ENCODE measurements at places on chromosomes 2 and 18.

GRCh38 chr2:10558281-10559030, 110.3 kb upstream of the ODC1 start:
- no peaks in the 10 kb centered on the region for H3K4me1 ChIP-seq
- H3K36me3 ChIP-seq, result no peaks in the 10 kb centered on the region
- H3K27ac ChIP-seq, result no peak overlapping the region
- no peak for DNase-seq

- no peaks in the 10 kb centered on the region for H3K27me3 ChIP-seq
- peaks cover 2% of the 10 kb centered on the region for H3K4me1 ChIP-seq
- DNase-seq, result no peak
- H3K36me3 ChIP-seq, result no peaks in the 10 kb centered on the region
- H3K27ac ChIP-seq, result no peak overlapping the region
- H3K4me3 ChIP-seq, result no peak overlapping the region
Observed at GRCh38 chr2:169464882-169465281, 14.4 kb upstream of the BBS5 start.

DNA sequence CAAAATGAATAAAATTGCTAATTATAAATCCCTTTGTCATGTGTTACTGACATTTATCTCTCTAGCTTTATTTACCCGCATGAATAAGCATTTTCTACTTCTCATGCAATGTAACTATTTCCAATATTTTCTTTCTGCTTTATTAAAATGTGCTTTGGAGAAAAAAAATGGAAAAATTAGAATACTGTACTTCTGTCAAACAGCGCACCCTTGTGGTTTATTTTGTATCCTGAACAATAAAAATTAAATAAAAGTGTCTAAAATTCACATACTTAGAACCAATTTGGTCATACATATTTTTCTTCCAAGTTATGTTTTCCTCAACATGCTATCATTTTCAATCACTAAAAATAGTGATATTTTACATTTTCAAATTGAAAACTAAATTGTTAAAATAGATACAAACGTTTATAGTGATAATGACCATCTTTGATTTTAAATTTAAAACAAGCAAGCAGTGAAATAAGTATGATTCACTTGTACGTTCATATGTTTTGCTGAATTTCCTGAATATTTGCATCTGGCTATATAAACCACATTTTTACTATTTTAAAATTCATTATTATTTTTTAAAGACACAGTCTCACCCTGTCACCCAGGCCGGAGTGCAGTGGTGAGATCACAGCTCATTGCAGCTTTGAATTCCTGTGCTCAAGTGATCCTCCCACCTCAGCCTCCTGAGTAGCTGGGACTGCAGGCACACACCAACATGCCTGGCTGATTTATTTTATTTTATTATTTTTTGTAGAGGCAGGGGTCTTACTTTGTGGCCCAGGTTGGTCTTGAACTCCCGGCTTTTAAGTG, 95.9 kb upstream of the GRB14 start:
- H3K27me3 ChIP-seq, result no peaks in the 10 kb centered on the region
- peaks cover 19% of the 10 kb centered on the region for H3K36me3 ChIP-seq
- H3K4me1 ChIP-seq, result peaks cover 21% of the 10 kb centered on the region
- H3K4me3 ChIP-seq, result no peak overlapping the region
- no peak for DNase-seq

- DNase-seq, result no peak
- peaks cover 7% of the 10 kb centered on the region for H3K4me1 ChIP-seq
- no peak overlapping the region for H3K4me3 ChIP-seq
Observed at GRCh38 chr2:220185766-220186305, 558.4 kb downstream of the SLC4A3 start.

GRCh38 chr2:168158586-168158985, 88.8 kb downstream of the STK39 start:
- DNase-seq, result no peak
- H3K27me3 ChIP-seq, result no peaks in the 10 kb centered on the region
- H3K4me1 ChIP-seq, result peaks cover 18% of the 10 kb centered on the region
- no peak overlapping the region for H3K27ac ChIP-seq
- peaks cover 23% of the 10 kb centered on the region for H3K36me3 ChIP-seq

DNA sequence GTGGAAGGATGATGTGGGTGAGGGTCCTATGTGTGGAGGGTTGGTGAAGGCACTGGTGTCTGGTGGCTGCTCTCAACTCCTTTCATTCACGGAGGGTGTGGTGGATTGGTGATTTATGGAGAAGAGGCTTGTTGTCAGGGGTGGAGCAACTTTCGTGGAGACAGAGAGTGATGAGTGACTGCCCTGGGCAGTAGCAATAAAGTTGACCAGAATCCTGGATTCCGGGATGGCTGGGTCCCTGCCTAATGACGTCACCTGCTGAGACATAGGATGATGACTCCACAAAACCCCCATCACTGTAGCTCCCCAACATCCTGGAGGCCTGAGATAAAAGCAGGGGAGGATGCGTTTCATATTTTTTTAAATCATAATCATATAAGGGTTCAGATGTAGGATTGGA, 193.0 kb downstream of the ACKR3 start:
- no peaks in the 10 kb centered on the region for H3K36me3 ChIP-seq
- H3K27me3 ChIP-seq, result no peaks in the 10 kb centered on the region
- DNase-seq, result no peak
- no peak overlapping the region for H3K4me3 ChIP-seq
- H3K4me1 ChIP-seq, result peaks cover 5% of the 10 kb centered on the region

DNA sequence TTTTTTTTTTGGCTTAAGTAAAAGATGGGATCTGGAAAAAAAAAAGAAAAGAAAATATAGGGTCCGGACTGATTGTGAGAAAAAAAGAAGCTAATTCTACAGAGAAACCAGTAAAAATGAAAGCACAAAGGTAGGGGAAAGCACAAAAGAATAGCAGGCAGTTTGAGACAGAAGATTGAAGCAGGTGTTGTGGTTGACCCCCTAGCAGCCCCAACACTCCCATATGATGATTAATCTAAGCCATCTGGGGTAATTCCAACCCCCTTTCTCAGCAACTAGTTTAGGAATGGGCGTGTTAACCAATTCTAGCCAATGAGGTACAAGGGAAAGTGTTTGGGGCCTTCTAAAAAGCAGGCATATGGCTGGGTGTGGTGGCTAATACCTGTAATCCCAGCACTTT, 77.0 kb downstream of the MBD2 start:
- no peak overlapping the region for H3K4me3 ChIP-seq
- H3K36me3 ChIP-seq, result 0 out of 2 replicates have a peak, but pooled peaks cover 5% of the 10 kb centered on the region
- no peak for DNase-seq
- H3K27me3 ChIP-seq, result no peaks in the 10 kb centered on the region
- H3K27ac ChIP-seq, result peak overlapping the region; percentile 95

- no peaks in the 10 kb centered on the region for H3K36me3 ChIP-seq
- DNase-seq, result no peak
- peaks cover 5% of the 10 kb centered on the region for H3K4me1 ChIP-seq
- no peak overlapping the region for H3K27ac ChIP-seq
- no peaks in the 10 kb centered on the region for H3K27me3 ChIP-seq
Observed at GRCh38 chr2:46252891-46253659, 44.1 kb upstream of the EPAS1 start.

GRCh38 chr18:9353596-9353995, 19.0 kb downstream of the TWSG1 start:
- peaks cover 5% of the 10 kb centered on the region for H3K4me1 ChIP-seq
- no peaks in the 10 kb centered on the region for H3K36me3 ChIP-seq
- no peak overlapping the region for H3K27ac ChIP-seq
- no peak overlapping the region for H3K4me3 ChIP-seq
- no peak for DNase-seq

DNA sequence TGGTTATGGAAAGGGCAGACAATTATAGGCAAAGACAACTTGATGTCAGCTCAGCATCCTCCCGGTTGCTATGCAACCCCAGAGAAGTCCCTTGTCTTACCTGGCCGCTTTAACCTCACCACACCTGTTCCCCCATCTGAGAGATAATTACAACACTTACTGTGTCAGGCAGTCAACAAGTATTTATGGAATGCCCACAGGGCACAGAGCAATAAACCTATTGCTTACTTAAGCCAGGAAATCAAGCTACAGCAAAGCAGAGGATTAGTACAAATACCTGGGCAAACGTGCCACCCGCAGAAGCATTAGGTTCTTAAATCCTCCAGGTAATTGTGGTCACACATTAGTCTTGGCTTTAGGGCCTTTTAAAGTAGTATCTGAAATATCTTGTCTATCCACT, 320.4 kb upstream of the REV1 start:
- no peak overlapping the region for H3K27ac ChIP-seq
- no peak overlapping the region for H3K4me3 ChIP-seq
- H3K4me1 ChIP-seq, result peaks cover 30% of the 10 kb centered on the region
- no peak for DNase-seq

DNA sequence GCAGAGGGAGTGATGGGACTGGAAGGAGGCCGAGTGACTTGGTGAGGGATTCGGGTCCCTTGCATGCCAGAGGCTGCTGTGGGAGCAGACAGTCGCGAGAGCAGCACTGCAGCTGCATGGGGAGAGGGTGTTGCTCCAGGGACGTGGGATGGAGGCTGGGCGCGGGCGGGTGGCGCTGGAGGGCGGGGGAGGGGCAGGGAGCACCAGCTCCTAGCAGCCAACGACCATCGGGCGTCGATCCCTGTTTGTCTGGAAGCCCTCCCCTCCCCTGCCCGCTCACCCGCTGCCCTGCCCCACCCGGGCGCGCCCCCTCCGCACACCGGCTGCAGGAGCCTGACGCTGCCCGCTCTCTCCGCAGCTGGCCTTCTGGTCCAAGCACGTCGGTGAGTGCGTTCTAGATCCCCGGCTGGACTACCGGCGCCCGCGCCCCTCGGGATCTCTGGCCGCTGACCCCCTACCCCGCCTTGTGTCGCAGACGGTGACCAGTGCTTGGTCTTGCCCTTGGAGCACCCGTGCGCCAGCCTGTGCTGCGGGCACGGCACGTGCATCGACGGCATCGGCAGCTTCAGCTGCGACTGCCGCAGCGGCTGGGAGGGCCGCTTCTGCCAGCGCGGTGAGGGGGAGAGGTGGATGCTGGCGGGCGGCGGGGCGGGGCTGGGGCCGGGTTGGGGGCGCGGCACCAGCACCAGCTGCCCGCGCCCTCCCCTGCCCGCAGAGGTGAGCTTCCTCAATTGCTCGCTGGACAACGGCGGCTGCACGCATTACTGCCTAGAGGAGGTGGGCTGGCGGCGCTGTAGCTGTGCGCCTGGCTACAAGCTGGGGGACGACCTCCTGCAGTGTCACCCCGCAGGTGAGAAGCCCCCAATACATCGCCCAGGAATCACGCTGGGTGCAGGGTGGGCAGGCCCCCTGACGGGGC, 4.6 kb downstream of the PROC start:
- peak overlapping the region; percentile 37 for H3K4me3 ChIP-seq
- no peaks in the 10 kb centered on the region for H3K27me3 ChIP-seq
- H3K27ac ChIP-seq, result no peak overlapping the region
- no peak for DNase-seq
- H3K4me1 ChIP-seq, result peaks cover 5% of the 10 kb centered on the region

DNA sequence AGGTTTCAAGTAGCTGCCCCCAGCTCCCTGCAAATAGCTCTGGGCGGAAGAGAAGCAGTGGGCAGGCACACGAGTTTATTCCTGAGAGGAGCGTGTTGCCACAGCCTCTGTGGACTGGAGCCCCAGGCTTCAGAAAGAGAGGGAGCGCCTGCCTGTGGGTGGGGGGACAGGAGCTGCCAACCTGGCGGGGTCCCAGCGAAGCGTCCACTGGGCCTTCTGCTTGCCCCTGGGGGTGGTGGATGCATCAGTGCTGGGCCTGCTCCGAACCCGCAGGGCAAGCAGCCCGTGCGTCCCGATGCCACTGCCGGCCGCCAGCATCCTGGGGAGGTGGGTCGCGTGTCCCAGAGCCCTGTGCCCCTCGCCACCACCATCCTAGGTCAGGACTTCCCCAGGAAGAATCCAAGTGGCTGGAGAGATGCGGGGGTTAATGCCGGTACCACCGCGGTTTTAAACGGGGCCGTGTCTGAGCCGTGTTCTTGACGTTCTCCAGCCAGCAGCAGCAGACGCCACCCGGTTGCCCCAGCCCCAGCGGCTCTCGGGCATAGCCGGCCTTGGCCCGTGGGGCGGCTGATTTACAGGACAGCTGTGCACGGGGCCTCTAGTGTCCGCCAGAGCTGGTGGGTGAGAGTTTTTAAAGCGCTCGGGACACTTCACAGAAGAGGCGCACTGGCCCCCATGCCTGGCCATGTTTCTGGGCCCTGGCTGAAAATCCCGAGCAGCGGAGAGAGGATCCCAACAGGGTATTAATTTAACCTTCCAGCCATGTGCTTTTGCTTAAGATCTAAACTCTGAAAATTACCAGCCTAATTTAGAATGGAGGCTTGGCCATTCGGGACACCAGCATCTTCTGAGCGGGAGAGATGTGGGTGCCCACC, 84.7 kb downstream of the NFATC1 start:
- H3K27ac ChIP-seq, result no peak overlapping the region
- H3K27me3 ChIP-seq, result no peaks in the 10 kb centered on the region
- DNase-seq, result peak; percentile 57
- no peaks in the 10 kb centered on the region for H3K36me3 ChIP-seq
- no peak overlapping the region for H3K4me3 ChIP-seq

- H3K36me3 ChIP-seq, result peaks cover 37% of the 10 kb centered on the region
- H3K4me1 ChIP-seq, result peaks cover 10% of the 10 kb centered on the region
- no peaks in the 10 kb centered on the region for H3K27me3 ChIP-seq
- H3K27ac ChIP-seq, result no peak overlapping the region
- H3K4me3 ChIP-seq, result no peak overlapping the region
- DNase-seq, result no peak
Observed at GRCh38 chr18:22930089-22930713, 2.9 kb upstream of the RBBP8 start.

GRCh38 chr2:140593132-140593531, 1537.7 kb downstream of the LRP1B start:
- no peaks in the 10 kb centered on the region for H3K4me1 ChIP-seq
- H3K27ac ChIP-seq, result no peak overlapping the region
- no peak overlapping the region for H3K4me3 ChIP-seq
- no peak for DNase-seq
- no peaks in the 10 kb centered on the region for H3K36me3 ChIP-seq

GRCh38 chr2:24721470-24721869, 71.7 kb downstream of the PTRHD1 start:
- no peaks in the 10 kb centered on the region for H3K4me1 ChIP-seq
- H3K27me3 ChIP-seq, result no peaks in the 10 kb centered on the region
- no peak overlapping the region for H3K27ac ChIP-seq
- no peaks in the 10 kb centered on the region for H3K36me3 ChIP-seq

DNA sequence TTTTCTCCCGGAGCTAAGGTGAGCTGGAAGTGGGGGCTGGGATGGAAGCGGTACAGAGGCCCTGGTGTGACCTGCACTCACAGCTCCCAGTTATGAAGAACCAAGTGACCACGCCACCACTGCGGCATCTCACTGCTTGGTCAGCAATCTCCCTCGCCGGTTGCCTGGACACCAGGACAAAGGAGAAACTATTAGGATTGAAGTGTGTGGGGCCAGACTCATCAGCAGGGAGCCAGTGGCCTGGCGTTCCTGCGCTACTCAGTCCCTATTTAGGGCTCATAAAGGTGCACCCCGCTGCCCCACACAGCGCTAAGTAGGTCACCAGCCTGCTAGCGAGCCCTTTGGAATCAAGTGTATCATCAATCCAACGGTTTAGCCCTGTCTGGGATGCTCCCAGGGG, 82.9 kb downstream of the ZCCHC2 start:
- H3K27me3 ChIP-seq, result no peaks in the 10 kb centered on the region
- no peak for DNase-seq
- H3K4me3 ChIP-seq, result no peak overlapping the region
- no peaks in the 10 kb centered on the region for H3K4me1 ChIP-seq
- H3K27ac ChIP-seq, result no peak overlapping the region
- H3K36me3 ChIP-seq, result no peaks in the 10 kb centered on the region

Data from RWPE2 (cell line).